SHP77 (cell line): ENCODE measurements at places on chromosomes 4 and X.

DNA sequence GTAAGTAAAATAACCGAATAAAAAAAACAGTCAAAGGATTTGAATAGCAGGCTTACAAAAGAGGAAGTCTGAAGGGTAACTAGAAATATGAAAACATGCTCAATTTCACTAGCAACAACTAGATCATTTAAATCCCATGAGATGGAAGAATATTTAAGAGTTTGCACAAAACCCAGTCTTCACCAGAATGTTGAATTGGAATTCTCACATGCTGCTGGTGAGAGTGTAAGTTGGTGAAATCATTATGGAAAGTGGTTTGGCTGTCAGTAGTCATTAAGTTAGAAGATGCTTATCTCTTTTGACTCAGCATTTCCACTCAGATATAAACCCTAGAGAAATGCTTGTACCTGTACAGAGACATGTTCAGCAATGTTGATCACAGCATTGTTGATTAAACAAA, 110.1 kb downstream of the PGRMC2 start:
- DNase-seq, result no peak

GRCh38 chrX:69131886-69132285, 33.4 kb downstream of the PJA1 start:
- no peak for DNase-seq

DNA sequence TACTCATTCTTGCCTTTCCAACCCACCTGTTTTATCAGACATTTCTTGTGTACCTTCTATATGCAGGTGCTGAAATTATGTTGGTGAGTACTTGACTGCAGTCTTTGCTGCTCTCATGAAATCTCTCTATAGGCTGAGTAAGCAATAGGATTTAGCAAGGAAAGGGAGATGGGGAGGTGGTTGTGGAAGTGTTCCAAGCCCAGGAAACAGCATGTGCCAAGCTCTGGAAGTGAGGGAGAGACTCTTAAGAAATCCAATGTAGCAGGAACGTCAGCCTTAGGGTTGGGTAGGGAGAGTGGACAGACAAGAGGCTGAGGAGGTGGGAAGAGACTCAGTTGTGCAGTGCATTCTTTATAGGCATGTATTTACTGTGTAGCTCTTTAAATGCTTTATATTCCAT, 5.6 kb downstream of the SEPTIN11 start:
- DNase-seq, result no peak

- no peak for DNase-seq
These were observed 35.4 kb upstream of the STS start for GRCh38 chrX:7112071-7112470.
